ENCODE measurements at places on chromosomes 3 and 15. TPM values are rescaled to one million over a fixed set of nuclear protein-coding genes. Genes with fewer than 3 reads are reported as not detected.
A peak's percentile ranks its signal among the peaks of the same experiment; 100 is the strongest.

DNA sequence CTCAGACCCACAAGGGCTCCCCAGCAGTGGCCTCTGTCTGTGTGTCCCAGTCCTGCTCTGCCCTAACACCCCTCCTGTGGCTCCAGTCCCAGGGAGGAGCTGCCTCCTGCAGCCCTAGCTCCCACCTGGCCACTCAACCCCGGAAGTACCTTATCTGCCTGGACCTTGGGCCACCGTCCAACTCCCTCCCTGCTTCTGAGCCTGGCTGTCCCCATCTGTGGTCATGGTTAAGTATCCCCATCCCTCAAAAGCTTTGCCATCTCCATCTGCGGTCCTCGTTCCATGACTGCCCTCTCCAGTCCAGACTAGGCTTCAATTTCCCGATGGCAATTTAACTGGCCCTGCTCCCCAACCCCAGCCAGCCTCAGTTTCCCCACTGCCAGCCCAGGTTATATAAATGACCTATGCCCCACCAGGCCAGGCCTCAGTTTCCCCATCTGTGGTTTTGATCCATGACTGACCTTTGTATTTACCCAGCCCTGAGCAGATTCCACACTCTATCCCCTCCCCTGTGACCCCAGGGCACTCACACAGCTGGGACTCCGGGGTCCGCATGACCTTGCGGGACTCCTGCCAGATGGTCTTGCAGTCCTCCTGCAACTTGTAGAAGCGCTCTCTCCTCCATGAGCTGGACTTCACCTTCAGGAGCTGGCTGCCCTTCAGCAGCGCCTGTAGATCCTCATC, 9.6 kb downstream of the PLCD1 start:
- H3K27ac ChIP-seq: no peak overlapping the region
- peaks cover 19% of the 10 kb centered on the region for H3K4me1 ChIP-seq
- H3K27me3 ChIP-seq: no peaks in the 10 kb centered on the region
- no peak overlapping the region for H3K4me3 ChIP-seq

DNA sequence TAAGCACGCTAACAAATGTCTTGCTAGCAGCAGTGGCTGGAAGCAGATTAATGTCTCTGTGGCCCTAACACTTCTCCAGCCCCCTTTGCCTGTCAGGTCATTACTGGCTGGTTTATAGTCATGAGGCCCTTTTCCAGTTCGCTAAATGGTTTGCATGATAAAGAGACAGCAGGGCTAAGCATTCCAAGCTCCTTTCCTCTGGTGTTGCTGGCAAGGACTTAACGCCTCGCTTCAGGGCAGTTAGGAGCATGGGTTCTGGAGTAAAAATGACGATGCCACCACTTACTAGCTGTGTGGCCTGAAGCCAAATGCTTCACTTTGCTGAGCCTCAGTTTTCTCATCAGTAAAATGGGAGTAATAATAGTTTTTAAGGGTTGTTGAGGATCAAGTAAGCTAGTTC, 185.9 kb downstream of the MEGF11 start:
- no peak overlapping the region for H3K4me3 ChIP-seq
- no peak for DNase-seq

- no peak overlapping the region for H3K4me3 ChIP-seq
- peak overlapping the region; percentile 0 for H3K27ac ChIP-seq
- no peaks in the 10 kb centered on the region for H3K4me1 ChIP-seq
- DNase-seq: no peak
- no peaks in the 10 kb centered on the region for H3K27me3 ChIP-seq
Measured at GRCh38 chr3:101217472-101218245, 102.7 kb downstream of the IMPG2 start.

DNA sequence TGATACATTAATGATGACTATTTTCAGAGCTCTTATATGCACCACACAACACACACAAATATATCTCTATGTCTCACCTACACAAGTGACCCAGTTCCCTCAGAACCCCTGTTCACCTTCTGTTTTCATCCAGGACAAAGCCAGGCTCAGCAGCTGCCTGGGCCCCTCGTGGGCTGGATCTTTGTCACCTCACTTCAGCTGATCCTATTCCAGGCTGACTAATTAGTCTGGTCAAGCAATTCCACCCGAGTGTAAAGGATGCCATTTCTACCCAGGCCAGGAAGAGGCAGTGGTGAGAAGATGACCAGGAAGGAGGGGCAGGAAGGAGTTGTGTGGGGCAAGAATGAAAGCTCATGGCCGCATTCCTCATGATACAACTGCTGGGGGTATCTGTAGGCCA, 62.3 kb downstream of the DHX30 start:
- H3K27me3 ChIP-seq: no peaks in the 10 kb centered on the region
- no peak for DNase-seq
- peaks cover 68% of the 10 kb centered on the region for H3K36me3 ChIP-seq
- no peak overlapping the region for H3K27ac ChIP-seq
- no peaks in the 10 kb centered on the region for H3K4me1 ChIP-seq

- no peak overlapping the region for H3K27ac ChIP-seq
- no peak for DNase-seq
- no peaks in the 10 kb centered on the region for H3K27me3 ChIP-seq
- H3K36me3 ChIP-seq: no peaks in the 10 kb centered on the region
- no peaks in the 10 kb centered on the region for H3K4me1 ChIP-seq
Measured at GRCh38 chr3:183117056-183117455, 17.8 kb upstream of the MCCC1 start.

SH3BP5 gene
- total RNA-seq: 78.6 TPM

MYRIP gene
- 7.4 TPM for total RNA-seq

All from vagina (tissue), 2 donors.